ENCODE measurements at places on chromosomes 12 and 14.

DNA sequence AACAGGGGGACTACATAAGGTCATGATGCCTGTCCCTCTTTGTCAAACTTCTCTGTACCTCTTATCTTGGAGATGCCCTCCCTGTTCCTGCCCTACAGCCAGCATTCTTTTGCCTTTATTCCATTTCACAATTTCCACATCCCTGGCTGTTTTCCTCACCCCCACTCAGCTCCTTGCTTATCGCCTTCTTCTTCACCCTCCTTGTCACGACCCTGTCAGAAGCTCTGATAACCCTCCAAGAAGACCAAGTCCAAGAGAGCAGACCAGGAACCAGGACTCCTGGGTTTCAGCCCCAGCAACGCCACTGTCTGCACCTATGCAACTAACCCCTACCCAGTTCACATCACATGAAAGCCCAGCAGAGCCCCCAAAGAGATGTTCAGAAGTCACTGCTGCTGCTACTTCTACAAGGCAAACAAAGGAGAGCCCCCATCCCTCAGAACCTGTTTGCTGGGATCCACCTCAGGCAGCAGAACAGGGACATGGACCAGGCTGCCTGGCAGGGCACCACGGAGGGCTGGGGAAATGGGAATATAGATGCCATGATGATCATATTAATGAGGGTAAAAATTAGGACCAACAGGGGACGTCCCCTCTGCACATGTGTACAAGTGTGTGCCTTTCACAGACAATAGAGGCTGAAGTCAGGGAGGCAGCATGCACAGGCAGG lies 92.8 kb downstream of the SINHCAF start:
- no peak for DNase-seq

DNA sequence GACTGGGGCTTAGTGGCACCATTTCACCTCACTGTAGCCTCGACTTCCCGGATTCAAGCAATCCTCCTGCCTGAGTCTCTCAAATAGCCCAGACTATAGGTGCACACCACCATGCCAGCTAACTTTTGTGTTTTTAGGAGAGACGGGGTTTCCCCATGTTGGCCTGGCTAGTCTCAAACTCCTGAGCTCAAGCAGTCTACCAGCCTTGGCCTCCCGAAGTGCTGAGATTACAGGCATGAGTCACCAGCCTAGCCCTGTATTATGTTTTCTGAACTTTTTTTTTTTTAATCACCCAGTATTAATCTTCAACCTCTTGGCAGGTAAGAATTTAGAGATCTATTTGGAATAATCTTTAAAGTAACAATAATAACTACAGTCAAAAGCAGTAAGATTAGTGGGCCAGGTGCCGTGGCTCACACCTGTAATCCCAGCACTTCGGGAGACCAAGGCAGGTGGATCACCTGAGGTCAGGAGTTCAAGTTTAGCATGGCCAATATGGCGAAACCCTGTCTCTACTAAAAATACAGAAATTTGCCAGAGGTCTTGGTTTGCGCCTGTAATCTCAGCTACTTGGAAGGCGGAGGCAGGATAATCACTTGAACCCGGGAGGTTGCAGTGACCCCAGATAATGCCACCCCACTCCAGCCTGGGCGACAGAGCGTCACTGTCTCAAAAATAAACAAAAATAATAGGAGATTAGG lies 8.6 kb downstream of the NANOG start:
- DNase-seq: no peak

DNA sequence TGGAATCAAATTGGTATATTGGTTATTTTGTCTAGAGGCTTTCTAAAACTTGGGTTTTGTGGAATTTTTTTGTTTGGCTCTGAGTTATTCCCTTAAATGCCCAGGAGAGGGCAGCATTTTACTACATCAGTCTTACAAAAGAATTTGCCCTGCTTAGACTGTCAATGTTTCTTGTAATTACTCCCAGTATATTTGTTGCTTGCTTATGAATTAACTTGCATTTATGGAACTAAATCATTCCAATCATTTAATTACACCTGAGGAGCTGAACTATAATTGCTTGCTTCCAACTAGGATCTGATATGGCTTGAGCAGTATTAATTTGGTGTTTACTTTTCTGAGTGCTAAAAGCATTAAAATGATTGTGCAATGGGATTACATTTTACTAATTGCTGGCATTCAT lies 48.7 kb downstream of the MIPOL1 start:
- DNase-seq: no peak

GRCh38 chr12:88242939-88243338 lies 100.8 kb downstream of the TMTC3 start:
- DNase-seq: no peak

DNA sequence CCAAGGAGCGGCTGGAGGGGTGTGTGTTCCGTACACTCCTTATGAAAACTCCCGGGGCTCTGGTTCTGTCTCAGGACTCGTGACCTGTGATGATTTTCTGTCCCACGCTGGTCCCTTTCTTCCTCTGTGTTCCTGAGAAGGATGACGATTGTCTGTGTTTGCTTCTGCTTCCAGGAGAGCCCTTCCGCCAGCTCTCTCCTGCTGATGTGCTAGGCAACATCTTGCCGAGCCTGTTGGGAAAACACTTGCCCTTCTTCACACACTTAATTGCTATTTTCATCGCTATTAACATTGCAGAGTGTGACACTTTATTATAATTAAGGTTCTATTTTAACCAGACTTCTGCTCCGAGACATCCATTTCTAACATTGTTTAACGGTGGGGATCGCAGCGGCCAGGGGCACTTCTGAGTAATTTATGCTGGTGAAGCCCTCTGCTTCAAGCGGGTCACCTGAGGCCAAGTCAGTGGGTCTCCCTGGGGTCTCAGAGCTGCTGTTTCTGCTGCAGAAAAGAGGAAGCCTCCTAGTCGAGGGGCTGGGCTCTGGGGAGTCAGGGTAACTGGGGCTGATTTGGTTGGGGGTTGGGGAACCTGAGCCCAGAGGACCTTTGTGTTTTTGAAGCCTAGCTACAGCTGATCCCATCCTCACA lies 88.6 kb downstream of the PRMT8 start:
- no peak for DNase-seq

GRCh38 chr12:95970905-95971304 lies 25.2 kb downstream of the HAL start:
- no peak for DNase-seq

DNA sequence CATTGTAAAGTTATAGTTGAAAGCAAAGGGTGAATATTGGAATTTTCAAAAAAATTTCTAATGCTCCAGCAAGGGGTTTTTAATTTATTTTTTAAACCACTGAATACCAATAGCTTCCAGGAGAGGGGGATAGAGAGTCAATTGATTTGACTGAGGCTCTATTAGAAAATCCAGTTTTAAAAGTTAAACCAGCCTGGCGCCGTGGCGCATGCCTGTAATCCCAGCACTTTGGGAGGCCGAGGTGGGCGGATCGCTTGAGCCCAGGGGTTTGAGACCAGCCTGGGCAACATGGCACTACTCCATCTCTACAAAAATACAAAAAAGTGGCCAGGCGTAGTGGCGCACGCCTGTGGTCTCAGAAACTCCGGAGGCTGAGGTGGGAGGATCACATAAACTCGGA lies 150.1 kb downstream of the SLC38A4 start:
- no peak for DNase-seq

DNA sequence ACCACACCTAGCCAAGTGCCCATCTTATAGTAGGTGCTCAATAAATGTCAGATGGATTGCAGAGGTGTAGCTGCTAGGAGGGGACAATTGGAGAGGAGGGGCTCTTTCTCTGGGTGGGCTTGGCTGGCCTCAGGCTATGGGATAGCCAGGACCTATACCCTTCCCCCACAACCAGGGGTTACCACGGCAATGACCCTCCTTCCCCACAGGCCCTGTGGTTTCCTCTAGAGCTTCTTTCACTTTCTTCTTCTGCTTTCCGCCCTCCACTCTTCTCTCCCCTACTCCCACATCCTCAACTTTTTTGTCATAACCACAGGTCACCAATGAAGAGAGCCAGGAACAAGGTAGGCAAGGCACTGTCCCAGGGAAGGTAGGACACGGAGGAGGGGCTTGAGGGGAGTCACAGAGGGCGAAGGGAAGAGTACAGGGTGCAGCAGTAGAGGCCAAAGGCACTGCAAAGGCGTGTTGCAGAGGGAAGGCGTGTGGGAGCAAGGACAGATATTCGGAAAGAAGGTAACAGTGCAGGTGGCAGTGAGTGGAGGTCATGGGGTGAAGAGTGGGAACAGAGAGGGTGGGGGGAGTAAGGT lies 1.9 kb upstream of the ITGB7 start:
- peak; percentile 70 for DNase-seq

DNA sequence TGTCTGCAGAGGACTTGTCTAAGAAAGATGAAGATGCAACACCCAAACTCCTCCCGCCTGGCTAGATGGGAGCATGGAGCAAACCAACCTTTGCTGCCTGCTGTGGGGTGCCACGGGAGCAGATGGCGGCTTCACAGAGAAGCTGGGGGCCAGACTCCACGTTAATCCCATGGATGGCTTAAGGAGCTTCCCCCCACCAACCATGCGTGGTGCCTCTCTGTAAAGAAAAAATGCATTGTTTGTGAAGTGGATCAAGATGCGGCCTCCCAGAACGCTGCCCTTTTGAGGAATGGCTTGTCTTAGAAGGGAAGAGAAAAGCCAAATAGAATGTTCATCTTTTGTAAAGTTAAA lies 15.6 kb downstream of the MVK start:
- DNase-seq: no peak

DNA sequence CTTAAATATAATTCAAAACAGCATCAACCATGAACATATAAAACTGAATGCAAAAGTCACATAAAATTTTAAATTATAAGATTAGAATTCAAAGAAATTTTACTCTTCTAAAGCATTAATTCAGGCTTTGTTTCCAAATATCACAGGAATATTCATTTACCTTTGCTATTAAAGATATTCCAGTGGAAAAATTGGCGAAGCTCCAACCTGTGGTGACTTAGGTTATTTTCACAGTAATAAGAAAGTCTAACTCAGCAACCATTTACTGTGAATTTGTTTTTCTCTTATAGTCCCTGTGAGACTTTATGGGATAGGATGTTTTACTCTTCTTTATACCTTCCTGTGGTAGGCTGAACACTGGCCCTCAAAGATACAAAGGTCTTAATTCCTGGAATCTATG lies 3.2 kb downstream of the WDR89 start:
- no peak for DNase-seq

DNA sequence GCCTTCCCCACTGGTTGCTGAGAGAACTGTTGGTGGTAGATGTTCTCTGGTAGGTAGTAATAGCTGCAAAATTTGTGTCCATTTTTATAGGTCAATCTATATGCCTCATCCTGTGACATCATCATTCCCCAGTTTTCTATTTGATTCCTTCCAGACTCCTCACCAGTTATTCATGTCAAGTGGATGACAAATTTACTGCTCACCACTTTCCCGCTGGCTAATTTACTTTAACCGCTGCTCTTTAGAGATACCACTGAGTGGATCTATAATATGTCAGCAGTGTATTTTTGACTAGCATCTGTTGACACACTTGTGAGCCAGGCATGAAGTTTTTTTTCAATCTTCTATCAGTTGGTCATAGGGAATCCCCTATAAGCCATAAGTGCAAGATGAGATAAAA lies 24.6 kb downstream of the GPR65 start:
- DNase-seq: no peak
